CD4-positive, alpha-beta T cell treated with Interleukin-21 for 1 hour (primary cell): ENCODE measurements at places on chromosomes 6 and 20.
A peak's percentile ranks its signal among the peaks of the same experiment; 100 is the strongest.

- no peak for DNase-seq
Observed at GRCh38 chr6:11999246-11999645, 12.9 kb upstream of the HIVEP1 start.

DNA sequence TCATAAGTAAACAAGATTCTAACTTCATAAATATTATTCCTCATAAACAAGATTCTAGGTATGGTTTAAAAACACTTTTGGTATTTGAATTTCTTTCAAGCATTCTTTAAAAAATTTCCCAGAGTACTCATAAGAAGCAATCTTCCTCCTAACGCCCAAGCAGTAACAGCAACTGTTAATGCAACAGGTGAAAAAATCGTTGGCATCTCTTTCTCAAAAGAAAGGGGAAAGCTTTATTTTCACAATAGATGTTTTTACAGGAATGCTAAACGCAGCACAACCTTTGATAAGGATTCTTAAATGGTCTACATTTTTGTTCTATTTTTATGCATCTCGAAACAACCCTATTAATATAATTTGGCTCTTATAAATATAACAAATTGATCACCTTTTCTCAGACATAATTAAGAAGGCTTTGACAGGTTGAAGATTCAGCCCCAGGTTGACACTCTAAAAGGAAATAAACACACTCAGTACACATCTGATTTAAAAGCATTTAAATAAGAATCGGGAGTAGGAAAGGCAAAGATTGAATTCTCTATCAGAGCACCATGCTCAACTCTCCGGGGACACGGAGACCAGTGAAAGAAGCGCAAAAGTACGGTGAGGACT, 634 bp downstream of the AHI1 start:
- DNase-seq = peak; percentile 7

DNA sequence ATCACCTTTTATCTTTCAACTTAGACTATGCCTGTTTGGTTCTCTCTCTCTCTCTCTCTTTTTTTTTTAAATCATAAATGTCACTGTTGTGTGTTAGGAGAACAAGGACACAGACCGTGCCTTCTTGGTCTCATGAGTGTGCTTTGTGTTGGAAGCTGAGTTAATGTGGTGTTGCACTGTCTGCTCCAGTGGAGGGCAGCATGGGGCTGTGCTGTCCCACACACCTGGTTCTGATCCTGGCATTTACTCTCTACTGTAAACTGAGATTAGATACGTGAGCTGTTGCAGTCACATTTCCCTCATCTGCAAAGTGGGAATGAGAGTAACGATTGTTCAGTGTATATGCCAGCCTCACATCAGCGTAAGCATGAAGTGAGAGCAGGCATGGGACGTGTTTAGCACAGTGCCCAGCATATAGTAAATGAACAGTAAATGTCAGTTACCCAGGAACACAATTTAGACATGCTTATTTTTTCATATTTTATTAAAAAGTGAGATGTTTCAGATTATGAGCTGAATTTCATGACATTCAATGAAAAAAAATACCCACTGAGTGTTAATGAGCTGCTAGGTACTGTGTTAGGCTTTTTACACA, 161.1 kb downstream of the FARS2 start:
- DNase-seq = no peak

- DNase-seq = peak; percentile 85
Observed at GRCh38 chr6:137589067-137589848, 95.1 kb upstream of the OLIG3 start.

DNA sequence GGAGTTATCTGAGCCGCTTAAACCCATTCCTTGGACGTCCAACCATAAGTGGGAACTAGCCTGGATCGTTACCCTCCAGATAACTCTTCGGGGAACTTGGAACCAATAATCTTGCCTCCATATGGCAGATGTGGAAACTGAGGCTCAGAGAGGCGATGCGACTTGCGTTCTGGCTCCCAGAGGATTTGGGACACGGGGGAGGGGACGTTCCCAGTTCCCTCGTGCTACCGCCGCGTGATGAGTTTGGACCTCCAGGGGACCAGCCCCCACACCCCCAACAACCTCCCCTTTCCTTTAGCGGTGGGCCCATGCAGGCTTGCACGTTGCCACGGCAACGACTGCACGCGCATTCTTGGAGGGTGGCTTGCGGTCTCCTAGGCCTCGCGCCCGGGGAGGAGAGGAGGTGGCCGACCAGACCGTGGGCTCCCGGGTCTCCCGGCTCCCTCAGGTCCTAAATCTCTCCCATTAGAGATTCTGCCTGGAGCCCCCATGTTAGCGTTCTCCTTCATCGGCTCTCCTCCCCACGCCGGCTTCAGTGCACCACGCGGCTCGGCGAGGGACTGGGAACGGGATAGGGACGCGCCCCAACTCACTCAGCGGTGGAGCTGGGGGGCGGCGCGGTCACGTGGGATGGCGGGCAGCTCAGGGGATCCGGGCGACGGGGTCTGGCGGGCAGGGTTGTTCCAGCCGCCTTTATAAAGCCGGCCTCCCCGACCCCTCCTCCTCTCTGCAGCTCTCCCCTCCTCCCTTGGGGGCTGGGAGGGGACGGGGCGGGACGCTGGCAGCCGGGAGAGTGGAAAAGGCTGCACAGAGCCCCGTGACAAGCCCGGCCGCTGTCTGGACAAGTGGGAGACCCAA, at the start of gene PLTP:
Gene PLTP, minus strand, starts transcription at position 670 of the 858 bp plus-strand sequence. CDS start 703 bp downstream, outside the sequence.
- DNase-seq = peak; percentile 48

GRCh38 chr20:50799176-50799889, 4.5 kb downstream of the BCAS4 start:
- DNase-seq = no peak

DNA sequence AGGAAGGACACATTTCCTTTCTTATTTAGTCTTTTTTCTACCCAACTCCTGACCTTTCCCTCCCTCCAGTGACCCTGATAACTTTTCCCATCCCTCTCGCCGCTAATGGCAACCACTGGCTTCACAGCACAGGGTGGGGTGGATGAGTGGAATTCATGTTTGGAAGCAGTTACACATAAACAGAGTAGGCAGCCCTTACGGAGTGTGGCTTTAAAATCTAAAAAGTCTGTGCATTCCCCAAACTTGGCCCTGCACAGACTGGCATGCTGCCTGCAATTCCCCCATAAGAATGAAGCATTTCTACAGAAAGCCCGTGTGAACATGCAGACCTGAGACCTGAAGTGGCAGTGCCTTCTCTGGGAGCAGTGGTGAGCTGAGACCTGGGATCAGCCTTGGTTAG, 275.9 kb upstream of the PRND start:
- DNase-seq = no peak
